Forelimb muscle (tissue), 1 donor: ENCODE measurements at places on chromosomes 6 and 20.

- DNase-seq: no peak
Measured at GRCh38 chr6:167919349-167919748, 78.1 kb upstream of the KIF25 start.

GRCh38 chr6:17869753-17870050 is 117.7 kb downstream of the KIF13A start:
- no peak for DNase-seq

DNA sequence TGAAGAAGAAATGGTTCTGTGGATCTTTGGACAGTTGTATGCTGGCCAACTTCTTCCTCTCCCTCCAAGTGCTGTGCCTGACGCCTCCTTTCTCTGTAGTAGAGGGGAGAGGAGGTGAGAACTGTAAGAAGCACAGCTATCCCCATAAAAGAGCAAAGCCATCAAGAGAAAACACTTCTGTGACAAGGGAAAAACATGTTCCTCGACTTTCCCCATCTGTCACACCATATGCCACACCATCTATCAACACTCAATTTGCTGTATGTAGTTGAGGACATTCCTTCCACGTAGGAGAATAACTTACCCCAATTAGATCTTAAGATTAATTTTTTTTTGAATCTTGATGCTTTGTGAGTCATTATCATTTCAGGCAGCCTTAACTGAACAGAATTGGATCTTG is 156.2 kb upstream of the PLCB4 start:
- DNase-seq: no peak

DNA sequence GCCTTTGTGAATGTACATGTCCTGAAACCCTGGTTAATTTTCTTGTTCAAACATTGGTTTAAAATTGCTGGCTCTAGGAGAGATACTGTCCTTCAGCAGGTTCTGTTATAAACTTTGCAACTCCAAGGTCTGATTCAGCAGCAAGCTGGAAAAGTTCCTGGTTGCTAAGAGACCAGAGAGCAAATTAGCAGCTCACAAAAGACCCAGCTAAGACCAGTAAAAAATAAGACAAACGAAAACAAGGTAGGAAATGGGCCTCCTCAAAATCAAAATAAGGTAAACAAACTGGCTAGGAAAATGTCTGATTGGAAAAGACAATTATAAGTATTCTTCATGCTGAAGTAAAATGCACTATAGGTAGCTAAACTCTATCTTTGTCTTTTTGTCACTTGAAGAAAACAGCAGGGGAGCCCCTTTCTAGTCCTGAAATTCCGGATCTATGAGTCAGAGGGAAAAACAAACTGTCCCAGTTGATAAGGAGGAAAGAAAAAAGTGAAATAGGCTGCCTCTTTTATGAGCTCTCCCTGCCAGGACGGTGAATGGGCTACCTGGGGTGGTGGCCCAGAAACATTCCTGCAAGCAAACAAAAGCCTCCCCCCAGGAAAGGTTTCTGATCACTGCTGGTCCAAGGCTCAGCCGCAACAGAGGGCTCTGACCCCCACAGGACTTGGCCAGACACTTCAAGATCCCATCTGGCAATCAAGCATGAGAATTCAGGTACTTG is 41.6 kb downstream of the UNC5CL start:
- peak; percentile 36 for DNase-seq

DNA sequence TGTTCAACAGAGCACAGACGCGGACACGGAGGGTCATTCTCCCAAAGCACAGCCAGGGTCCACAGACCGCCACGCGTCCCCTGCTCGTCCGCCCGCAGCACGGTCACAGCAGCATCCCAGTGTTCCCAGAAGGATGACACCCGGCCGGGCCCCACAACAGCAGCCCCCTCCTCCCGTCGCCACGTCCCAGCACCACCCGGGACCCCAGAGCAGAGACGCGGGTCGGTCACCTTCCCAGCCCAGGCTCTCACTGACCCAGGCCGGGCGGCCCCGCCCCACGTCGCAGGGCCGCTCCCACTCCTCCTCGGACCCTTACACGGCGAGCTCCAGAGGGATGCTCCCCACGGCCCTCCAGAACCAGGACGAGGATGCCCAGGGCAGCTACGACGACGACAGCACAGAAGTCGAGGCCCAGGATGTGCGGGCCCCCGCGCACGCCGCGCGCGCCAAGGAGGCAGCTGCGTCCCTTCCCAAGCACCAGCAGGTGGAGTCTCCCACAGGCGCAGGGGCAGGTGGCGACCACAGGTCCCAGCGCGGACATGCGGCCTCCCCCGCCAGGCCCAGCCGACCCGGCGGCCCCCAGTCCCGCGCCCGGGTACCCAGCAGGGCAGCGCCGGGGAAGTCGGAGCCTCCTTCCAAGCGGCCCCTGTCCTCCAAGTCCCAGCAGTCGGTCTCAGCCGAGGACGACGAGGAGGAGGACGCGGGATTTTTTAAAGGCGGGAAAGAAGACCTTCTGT is 64.3 kb downstream of the FNDC1 start:
- no peak for DNase-seq

DNA sequence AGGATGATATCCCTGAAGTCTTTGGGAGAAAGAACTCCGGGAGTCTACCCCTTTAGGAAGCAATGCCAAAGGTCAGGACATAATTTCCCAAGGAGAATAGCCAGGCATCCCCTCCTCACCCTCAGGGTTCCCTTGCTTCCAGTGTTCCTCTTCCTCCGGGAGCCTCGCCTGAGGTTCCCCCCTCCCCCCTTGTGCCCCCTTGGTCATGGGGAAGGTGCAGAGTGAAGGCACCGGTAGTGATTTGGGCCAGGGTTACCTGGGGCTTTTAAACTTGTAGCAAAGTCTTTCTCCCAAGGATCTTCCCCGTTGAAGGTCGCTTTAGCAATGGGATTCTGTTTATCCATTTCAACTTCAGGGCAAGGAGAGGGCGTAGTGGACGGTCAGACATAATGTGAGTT is 1.2 kb downstream of the ISM1 start:
- DNase-seq: no peak

GRCh38 chr6:169144356-169144755 is 109.3 kb downstream of the THBS2 start:
- no peak for DNase-seq

GRCh38 chr20:12723811-12724210 is 285.0 kb upstream of the SPTLC3 start:
- no peak for DNase-seq

DNA sequence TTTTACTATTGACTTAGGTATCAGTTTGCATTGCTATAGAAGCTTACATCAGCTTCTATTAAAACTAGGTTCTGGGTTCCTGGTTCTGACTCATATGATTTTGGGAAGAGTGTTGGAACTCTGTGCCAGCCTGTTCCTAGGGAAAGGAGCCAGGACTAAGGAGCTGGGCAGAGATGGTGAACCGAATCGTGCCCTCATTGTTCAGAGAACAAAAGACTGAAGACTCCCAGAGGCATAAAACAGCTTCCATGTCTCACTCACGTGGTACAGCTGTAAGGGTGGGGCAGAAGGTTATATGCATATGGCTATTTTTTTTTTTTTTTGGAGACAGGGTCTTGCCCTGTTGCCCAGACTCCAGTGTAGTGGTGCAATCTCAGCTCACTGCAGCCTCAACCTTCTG is 89.1 kb upstream of the THBS2 start:
- no peak for DNase-seq

GRCh38 chr6:129749749-129750120 is 39.8 kb upstream of the ARHGAP18 start:
- DNase-seq: no peak

GRCh38 chr6:36914227-36914794 is 28.6 kb downstream of the C6orf89 start:
- DNase-seq: no peak

GRCh38 chr6:153012856-153013255 is 10.3 kb upstream of the MTRF1L start:
- DNase-seq: no peak

GRCh38 chr6:159212028-159212427 is 42.8 kb downstream of the FNDC1 start:
- no peak for DNase-seq

- DNase-seq: no peak
Measured at GRCh38 chr6:31597006-31597405, 4.2 kb upstream of the NCR3 start.

DNA sequence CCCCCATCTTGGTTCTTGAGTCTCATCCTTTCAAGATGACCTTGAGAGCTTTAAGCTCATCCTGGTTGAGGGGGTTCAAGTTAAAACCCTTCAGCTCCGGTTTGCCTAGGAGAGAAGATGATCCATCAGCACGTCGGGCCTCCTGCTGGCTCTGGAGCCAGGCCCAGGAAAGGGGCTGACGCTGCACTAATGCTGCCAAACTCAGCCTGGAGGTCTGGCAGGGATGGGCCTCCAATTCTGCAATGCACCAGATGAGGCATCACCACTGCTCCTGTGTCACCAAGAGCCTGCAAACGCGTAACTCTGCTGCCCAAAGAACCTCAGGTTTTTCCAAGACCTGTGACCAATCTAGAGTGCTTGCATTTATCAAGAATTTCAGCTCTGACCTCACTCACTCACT is 6.1 kb downstream of the PDRG1 start:
- no peak for DNase-seq

DNA sequence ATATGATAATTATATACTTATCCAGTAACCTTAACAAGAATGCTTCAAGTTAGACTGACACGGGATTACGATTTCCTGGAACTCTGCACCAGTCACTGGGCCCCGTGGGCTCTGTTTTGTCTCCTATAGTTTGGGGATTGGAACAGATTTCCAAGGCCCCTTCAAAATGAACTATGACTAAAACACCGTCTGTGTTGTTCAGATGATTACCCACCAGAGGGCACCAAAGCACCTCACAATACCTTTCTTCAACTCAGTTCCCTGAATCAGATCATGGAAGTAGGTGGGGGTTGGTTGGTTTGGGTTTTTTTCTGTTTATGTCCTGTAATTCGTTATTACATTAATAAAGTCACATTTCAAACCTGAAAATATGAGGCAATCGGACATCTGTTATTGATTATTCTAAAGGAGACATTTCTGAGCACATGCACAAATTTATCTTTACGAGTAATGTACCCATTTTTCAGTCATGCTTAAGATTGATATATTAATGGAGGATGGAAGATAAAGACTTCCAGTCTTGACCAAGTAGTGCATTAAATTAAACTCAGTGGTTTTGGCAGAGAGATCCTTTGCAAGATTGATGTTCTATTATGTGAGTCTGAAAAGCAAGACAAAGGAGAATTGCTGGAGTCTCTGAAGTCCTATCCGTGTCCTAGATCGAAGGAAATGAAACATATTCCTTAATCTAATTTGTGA is 112.0 kb upstream of the COL21A1 start:
- peak; percentile 55 for DNase-seq

GRCh38 chr20:57162362-57162652 is 104.1 kb downstream of the BMP7 start:
- no peak for DNase-seq

GRCh38 chr6:6600875-6601274 is 12.4 kb downstream of the LY86 start:
- DNase-seq: no peak

GRCh38 chr6:89797317-89797716 is 22.3 kb downstream of the MDN1 start:
- no peak for DNase-seq

DNA sequence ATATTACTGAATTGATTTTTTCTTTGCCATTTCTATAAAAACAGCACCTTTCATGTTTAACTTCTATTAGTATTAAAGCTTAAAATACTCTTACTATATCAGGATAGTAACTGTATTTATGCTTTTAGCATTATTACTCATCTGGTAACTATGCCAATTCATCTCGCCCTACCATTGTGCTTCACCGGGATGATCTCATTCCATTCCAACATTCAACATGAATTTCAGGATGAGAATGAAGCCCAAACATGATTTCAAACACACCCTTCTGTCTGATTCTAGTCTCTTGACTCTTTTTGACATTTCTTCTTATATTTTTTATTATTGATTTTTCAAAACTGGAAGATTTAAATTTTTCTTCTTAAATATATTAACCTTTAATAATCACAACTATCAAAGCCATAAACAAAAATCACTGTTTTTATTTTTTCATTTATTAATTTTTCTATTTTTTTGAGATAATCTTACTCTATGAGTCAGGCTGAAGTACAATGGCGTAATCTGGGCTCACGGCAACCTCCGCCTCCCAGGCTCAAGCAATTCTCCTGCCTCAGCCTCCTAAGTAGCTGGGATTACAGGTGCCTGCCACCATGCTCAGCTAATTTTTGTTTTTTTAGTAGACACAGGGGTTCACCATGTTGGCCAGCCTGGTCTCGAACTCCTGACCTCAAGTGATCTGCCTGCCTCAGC is 46.7 kb downstream of the GJA1 start:
- DNase-seq: no peak

GRCh38 chr6:94769197-94769596 is 808.1 kb upstream of the MANEA start:
- no peak for DNase-seq
